ENCODE measurements at places on chromosomes 12 and 14.
A peak's percentile ranks its signal among the peaks of the same experiment; 100 is the strongest.

- DNase-seq: no peak
These were observed 438.4 kb upstream of the OR4E1 start for GRCh38 chr14:22112004-22112403.

DNA sequence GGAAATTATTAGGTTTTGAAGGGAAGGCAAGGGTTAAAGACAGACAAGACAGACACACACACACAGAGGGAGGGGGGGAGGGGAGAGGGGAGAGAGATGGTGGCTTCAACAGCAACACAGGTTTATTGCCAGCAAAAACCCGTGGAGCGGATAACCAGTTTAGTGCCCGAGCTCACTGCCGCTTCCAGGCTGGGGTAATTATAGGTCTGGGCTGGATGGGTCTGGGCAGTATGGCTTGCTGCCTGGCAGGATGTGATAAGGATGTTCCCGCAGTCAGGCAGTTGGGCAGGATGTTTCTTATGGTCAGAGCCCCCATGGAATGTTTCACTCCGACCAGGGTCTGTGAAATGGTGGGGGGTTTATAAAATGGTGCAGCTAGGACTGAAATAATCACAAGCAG, 4.4 kb upstream of the TDRD9 start:
- DNase-seq: no peak

- DNase-seq: no peak
These were observed 36.6 kb downstream of the SENP1 start for GRCh38 chr12:48069241-48069640.

- peak; percentile 19 for DNase-seq
These were observed 29.3 kb downstream of the SLC7A8 start for GRCh38 chr14:23153851-23154796.

DNA sequence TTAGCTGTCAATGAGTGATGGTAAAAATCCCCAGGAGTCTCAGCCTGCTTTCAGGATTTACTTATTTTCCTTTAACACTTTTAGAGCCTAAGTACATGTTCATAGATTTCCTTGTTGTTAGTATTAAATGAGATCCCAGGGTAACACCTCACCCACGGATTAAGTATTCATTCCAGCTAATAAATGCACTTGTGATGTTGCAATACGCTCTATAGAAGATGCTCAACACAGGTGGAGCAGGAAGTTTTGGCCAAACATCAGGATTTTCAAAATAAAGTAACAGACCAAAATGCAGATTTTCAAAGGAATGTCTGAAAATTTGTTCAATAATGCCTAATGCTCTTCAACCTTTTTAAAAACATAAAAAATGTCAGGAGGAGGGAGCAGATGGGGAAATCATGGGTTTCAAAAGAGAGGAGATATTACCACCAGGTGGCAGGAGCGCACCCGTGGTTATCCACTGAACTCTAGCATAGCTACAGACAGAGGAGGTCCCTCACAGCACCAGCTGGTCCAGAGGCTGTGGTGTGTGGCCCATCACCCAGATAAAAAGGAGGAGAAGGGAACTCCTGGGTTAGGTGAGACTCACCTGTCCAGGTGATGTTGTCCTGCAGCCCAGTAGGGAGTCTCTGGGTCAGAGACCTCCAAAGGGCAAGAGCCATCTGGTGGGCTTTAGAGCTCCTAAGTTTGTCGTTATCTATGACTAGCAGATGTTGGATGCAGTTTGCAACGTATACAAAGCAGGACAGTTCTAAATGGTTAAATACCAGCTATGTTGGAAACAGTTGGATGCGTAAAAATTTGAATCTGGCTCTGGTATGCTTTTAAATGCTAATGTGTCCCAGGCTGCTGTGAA, 1158.4 kb upstream of the TMEM132C start:
- no peak for DNase-seq

DNA sequence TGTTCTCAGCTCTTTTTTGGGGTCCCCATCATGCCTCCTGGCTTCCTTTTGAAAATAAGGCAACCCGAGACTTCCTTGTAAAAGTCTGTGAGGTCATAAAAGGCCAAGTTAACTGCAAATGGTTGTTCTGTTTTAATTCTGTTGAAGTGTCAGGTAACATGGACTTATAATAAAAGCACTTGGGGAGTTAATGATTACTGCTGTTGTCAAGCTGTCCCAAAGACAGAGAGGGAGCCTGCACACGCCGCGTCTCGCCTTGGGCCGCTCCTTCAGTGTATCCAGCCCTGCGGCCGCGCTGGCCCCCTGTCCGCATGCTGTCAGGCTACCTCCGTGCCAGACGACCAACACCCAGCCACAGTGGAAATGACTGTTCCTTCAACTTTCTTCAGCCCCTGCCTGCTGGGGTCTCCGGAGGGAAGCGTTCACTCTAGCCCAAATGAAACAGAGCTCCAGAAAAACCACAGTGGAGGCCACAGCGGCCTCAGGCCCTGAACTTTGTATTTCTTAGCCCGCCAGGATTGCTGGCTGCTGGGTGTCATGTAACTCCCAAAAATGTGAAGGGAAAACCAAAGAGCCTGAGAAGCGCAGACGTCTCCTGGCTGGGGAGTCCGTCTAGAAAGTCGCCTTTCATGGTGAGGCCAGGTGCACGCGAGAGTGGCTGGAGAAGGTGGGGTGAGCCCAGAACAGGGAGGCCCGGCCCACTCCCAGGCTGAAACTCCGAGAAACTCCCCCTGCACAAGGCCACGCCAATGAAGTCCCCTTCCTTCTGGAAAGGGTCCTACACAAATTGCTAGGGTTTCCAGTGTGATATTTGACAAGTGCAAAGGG, 189.1 kb downstream of the ZFP36L1 start:
- no peak for DNase-seq

DNA sequence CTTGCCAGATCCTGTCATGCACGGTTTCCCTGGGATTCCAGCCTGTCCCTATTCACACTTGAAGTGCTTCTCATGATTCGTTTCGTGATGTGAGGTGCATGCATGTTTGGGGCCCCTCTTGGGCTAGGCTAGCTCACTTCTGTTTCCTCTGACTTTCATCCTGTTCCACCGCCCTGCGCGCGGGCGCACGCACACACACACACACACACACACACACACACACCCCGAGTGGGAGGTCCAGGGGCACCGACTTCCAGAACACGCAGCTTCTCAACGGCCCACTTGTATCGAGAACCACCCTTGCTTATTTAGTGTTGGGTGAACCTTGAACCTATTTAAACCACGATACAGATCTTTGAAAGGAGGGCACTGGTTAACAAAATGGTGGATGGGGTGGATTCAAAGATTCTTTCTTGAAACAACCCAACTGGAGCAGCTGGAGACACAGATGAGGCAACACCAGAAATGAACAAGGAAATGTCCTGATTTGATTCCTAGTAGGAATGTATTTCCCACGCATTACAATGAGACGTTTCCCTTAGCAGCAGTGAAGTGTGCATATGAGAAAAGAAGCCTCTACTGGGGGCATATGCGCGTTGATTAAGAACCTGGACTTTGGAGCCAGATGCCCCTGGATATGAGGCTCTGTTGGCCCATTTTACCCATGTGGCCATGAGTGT, 16.3 kb downstream of the ELK3 start:
- DNase-seq: no peak

DNA sequence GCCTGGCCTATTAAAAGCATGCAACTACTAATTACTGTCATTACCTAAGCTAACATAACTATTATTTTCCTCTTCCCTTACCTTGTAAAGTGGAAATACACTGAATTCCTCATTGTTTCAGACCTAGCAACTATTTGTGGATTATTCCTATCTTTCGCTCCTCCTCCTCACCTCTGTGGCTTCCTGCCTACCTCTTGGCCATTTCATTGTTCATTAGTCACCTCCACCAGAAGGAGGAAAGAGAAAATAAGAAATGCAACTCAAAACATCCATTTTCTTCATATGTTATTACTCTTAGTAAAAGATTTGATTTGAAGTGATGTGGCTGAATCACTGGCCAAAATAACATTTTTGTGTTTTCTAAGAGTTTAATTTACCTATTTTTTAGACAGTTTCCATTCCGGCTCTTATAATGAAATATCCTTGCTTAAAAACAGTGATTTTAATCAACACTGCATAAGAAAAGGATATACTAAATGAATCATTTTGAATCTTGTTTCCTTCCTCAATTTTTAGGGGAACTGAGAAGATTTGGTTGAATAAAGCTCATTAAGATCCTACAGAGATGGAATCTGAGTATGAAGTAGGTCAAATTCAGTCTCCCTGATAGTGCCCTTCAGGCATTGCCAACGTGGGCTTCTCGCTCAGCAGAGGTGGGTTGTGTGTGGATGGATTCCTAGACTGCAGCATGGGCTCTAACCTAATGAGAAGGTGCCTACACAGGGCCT, 27.6 kb upstream of the ARHGAP5 start:
- DNase-seq: no peak

DNA sequence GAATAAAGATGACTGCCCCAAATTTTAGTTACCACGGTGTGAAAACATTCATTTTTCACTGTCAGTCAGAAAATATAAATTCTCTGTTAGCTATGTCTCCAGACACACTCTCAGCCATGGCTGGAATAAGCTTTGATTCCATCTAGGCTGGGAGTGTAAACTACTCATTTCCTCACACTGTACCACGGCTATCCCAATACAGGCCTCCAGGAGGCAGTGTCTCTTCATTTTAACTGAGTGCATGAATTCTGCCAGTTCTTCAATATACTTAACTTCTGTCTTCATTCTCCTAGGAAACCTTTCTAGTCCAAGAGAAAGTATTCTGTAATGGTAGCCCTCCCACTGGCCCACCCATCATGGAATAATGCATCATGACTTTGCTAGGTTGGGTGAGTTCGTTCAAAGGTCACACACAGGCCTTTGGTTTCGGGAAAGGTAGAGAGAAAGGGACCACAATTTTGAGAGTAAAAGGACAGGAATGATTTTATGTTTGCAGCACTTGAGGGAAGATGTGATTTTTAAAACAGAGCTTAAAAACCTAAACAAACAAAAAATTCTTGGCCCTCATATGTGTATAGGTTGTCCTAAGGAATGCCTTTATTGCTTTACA, 381.1 kb downstream of the SEC23A start:
- DNase-seq: no peak

DNA sequence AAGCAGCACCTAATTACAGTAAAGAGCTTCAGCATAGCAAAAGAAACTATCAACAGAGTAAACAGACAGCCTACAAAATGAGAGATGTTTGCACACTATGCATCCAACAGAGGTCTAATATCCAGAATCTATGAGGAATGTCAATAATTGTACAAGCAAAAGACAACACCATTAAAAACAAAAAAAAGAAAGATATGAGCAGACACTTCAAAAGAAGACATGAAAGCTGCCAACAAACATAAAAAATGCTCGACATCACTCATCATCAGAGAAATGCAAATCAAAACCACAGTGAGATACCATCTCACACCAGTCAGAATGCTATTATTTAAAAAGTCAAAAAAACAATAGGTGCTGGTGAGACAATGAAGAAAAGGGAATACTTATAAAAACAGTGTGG, 273.1 kb downstream of the TMTC2 start:
- no peak for DNase-seq

- DNase-seq: no peak
These were observed 154.1 kb downstream of the GALC start for GRCh38 chr14:87838931-87839330.

DNA sequence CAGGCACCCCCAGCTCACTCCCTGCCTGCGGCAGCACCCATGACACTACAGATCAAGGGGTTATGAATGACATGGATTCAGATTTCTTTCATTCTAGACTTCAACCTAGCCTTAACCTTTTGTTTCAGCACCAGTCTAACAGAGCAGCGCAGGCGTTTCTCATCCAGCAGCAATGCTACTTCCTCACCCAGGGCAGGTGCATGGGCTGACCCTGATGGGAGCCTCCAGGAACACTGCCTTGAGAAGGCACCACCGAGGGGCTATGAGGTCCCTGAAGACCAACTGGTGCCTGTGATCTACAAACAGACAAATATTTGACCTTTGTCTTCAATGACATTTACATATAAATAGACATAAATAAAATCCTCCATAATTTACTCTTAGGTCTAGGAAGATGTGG, 10.8 kb downstream of the CDCA4 start:
- no peak for DNase-seq

DNA sequence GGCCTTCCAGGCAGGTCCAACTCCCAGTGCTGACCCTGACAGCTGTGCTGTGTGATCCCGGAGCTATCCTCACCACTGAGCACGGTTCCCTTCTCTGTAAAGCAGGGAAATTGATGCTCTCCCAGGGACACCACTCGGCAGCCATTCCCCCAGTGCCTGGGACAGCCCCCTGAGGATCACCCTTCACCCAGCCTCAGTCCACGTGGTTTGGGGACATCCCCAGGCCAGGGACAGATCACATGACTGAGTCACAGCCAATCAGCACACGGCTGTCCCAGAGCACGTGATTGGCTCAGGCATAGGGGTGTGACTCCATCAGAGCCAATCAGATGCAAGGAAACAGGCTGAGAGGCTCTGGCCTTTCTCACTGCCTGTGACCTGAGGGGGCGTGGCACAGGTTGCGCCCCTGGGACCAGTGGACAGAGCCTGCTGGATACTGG, 68.8 kb upstream of the SFSWAP start:
- DNase-seq: no peak

DNA sequence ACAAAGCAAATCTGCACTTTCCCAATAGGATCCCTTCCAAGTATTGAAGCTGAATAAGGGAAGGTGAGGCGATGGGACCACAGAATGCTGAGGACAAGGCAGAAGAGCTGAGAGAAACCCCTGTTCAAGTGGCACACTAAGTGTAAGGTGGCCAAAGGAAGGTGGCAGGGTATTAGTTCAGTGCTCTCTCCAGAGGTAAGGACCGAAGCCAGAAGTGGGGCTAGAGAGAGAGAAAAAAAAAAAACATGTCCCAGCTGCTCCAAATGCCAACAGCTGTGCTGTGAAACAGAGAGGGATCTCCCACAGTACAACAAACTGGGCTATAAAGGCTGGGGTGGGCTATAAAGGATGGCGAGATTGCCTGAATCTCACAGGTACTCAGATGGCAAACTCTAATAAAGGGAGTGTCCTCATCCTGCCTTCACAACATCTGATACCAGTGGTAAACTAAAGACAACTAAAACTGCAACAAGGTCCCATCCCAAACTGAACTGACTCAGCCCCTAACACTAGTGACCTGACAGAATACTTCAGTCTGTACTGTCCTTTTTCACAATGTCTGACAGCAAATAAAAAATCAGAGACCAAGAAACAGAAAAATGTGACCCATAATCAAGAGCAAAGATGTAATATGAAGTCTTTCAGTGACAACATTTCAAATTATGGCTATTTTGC, 47.9 kb downstream of the CDK17 start:
- DNase-seq: peak; percentile 31

DNA sequence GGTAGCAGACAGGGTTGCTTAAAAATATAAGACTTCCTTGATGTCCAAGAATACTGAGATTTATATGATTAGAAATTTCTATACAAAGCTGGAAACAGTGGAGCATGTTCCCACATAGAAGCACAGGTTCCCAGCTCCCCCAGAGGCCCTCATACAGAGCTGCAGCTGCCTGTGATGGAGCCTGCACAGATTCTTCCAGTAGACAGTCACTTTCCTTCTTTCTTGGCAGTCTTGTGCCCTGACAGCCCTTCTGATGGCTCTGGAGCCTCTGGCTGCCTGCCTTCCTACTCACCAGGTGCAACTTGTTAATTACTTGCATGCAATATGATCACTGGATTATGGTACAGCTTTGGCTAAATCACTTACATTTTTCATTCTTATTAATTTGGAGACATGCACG, 44.4 kb downstream of the BICD1 start:
- peak; percentile 47 for DNase-seq

- DNase-seq: no peak
These were observed 486.3 kb upstream of the LRFN5 start for GRCh38 chr14:41120402-41120801.
